Esophagus squamous epithelium (tissue), 5 donors: ENCODE measurements at places on chromosomes 7 and 10.

DNA sequence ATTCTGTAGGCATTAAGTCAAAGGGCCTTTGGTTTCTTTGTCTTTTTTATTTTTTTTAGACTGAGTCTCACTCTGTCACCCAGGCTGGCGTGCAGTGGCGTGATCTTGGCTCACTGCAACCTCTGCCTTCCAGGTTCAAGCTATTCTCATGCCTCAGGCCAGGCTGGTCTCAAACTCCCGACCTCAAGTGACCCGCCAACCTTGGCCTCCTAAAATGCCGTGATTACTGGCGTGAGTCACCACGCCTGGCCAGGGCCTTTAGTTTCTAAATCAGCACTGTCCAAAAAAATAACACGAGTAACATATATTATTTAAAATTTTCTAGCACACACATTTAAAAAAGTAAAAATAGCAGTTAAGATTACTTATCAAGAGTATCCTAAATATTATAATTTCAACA, 11.1 kb upstream of the ACSL5 start:
- DNase-seq, result no peak

GRCh38 chr7:111400088-111400487, 162.2 kb downstream of the IMMP2L start:
- no peak for DNase-seq

GRCh38 chr7:67429735-67430134, 433.1 kb downstream of the TYW1 start:
- no peak for DNase-seq

GRCh38 chr10:33566001-33566400, 231.5 kb upstream of the NRP1 start:
- no peak for DNase-seq

GRCh38 chr10:17847585-17848296, 38.6 kb downstream of the MRC1 start:
- DNase-seq, result no peak
